CD4-positive, alpha-beta T cell treated with Interleukin-6 for 4 hours (primary cell): ENCODE measurements at places on chromosomes 7 and 10.
A peak's percentile ranks its signal among the peaks of the same experiment; 100 is the strongest.

GRCh38 chr10:122417667-122418066 lies 36.8 kb upstream of the ARMS2 start:
- no peak for DNase-seq

DNA sequence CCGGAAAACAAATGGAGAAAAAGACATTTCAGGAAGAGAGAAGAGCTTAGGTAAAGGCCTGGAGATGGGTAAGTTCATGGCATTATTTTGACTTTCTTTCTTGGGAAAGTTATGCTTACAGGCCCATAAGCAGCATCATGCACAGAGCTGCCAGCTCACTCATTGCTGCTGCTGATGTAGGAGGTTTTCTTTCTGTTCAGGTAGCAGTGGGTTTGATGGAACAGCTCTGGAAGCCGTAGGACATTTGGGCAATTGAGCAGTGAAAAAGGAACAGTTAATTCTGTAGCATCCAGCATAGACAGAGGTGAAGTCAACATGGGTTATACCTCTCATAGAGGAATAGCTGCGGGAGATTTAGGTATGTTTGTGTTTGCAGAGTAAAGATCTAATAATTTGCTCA lies 3.3 kb downstream of the CHN2 start:
- DNase-seq = no peak

DNA sequence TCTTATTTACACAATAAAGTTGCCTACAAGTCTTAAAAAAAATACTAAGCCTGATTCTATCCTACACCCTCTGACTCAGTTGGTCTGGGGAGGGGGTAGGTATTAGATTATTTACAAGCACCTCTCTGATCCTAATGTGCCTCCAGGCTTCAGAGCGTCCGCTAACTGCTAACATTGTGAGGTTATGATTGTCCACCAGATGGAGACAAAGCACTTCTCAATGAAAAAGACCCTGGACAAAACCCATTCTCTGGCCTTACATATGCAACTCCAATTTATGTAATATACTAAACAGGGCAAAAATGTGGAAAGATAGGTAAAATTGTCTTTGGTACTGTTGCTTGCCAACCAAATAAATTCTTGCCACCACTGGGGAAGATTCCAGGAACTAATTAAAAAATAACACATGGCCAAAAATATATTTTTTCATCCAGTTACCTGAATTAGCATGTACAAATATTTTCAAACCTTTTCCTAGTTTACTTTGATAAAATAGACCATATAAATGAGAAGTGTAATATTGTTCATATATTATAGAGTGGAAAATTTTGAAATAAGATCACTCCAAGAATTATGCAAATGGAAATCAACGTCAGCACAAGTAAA lies 92.4 kb downstream of the KIF20B start:
- DNase-seq = peak; percentile 35

DNA sequence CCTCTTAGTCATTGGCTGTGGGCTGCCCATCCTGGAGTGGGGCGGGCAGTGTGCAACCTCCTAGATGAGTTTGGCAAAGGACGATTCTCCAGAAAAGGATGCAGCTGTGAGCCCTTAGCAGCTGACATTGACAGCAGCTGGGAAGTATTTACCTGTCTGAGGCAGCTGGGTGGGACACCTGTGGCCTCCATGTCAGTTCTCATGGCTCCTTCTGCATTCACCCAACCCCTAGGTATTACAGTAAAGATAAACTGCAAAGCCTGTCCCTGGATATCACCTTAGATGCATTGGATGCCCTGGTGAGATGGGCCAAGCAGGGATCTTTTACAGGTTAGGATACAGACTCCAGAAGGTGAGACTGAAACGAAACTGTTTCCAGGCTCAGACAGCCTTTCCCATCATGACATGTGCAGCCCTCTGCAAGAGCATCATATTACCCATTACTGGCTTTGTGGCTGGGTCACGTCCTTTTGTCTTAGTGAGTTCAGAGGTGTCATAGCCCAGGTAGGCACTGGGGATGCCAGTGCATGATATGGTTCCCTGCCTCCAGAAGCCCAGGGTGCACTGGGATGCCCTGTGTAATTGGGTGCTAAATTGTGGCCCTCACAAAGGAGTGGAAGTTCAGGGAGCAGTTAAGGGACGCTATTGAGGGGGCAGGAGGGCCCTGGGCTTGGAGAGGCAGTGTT lies 28.9 kb downstream of the MINDY4 start:
- DNase-seq = no peak

GRCh38 chr10:78976825-78977755 lies 91.7 kb upstream of the ZMIZ1 start:
- DNase-seq = no peak
